Activated CD4-positive, alpha-beta T cell treated with anti-CD3 and anti-CD28 coated beads, Interleukin-2, amount 10 ng/mL, durations not matched to agents 7 days and 5 days (primary cell): ENCODE measurements at places on chromosomes 4 and X. TPM values are rescaled to one million over a fixed set of nuclear protein-coding genes. Genes with fewer than 3 reads are reported as not detected.

- H3K4me1 ChIP-seq: no peaks in the 10 kb centered on the region
- no peak overlapping the region for H3K27ac ChIP-seq
- no peak overlapping the region for H3K4me3 ChIP-seq
- no peaks in the 10 kb centered on the region for H3K27me3 ChIP-seq
Observed at GRCh38 chrX:103877571-103877970, 45.5 kb upstream of the RAB9B start.

Gene ARAP2
- total RNA-seq: 35.8 TPM

DNA sequence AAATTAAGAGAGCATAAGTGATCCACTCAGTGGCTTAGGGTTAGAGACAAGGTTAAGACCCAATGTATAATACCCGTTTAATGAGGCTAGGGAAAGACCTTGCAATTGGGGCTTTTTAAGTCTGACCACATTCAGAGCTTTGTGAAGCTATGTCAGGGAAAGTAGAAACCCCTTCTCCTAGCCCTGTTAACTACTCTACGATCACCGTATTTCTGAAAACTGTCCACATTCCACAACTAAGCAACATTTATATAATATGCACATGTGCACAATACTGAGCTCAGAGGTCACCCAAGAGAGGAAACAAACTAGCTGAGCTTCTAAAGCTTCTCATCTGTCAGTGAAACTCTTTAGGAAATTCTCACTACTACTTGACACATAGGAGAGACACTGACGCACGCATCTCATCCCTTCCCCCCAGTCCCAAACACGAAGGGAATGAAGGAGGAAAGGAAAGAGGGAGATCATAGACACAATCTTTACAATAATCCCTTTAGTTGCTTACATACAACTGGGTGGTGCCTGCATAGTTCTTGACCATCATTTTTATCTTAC, 56.2 kb downstream of the METTL14 start:
- DNase-seq: no peak
- H3K36me3 ChIP-seq: peaks cover 29% of the 10 kb centered on the region
- H3K4me1 ChIP-seq: no peaks in the 10 kb centered on the region
- H3K27ac ChIP-seq: no peak overlapping the region
- no peaks in the 10 kb centered on the region for H3K27me3 ChIP-seq
- no peak overlapping the region for H3K4me3 ChIP-seq

DNA sequence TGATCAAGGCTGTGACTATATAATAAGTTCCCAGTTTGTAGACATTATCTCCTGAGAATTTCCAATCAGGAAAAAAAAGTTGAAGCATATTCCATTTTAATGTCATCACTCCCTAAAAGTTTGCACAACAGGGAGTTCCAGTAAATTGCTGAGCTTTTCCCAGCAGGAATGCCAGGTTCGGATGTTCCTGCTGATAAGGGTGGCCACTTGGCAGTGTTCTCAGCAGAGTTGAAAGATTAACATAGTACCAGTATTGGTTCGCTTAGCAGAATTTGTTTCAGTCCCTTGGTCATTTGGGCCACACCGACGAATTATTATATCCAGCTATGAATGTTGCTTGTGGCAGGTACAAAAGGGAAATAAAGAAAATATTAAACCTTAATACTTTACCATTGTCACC, 5.2 kb upstream of the CXCL2 start:
- peaks cover 38% of the 10 kb centered on the region for H3K27me3 ChIP-seq
- no peak overlapping the region for H3K27ac ChIP-seq
- no peak for DNase-seq
- no peak overlapping the region for H3K4me3 ChIP-seq
- H3K36me3 ChIP-seq: no peaks in the 10 kb centered on the region

DNA sequence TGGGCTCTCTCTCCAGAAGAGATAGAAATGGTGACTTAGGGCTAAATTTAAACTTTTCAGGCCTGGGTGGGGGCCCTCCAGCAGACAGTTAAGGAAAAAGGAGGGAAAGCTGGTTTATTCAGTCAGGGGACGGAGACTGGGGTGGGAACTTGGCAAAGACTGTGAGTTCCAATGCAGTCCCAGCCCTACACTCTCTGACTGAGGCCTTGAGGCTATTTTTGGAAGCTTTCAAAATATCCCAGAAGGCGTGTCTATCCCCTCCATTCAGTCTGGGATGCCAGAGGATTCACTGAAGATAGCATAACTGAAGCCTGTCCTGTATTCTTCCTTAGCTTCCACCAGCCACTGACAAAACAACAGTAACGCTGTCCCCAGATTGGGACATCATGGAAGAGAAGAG, 32.1 kb upstream of the MSN start:
- no peaks in the 10 kb centered on the region for H3K27me3 ChIP-seq
- H3K4me3 ChIP-seq: no peak overlapping the region
- no peaks in the 10 kb centered on the region for H3K4me1 ChIP-seq
- no peak overlapping the region for H3K27ac ChIP-seq
- no peak for DNase-seq
- H3K36me3 ChIP-seq: no peaks in the 10 kb centered on the region

- no peaks in the 10 kb centered on the region for H3K36me3 ChIP-seq
- peaks cover 12% of the 10 kb centered on the region for H3K27me3 ChIP-seq
- no peaks in the 10 kb centered on the region for H3K4me1 ChIP-seq
- no peak for DNase-seq
- no peak overlapping the region for H3K27ac ChIP-seq
Observed at GRCh38 chr4:109216085-109216696, 86.3 kb downstream of the COL25A1 start.

- H3K4me3 ChIP-seq: no peak overlapping the region
- peaks cover 6% of the 10 kb centered on the region for H3K4me1 ChIP-seq
- no peak overlapping the region for H3K27ac ChIP-seq
- H3K27me3 ChIP-seq: peaks cover 48% of the 10 kb centered on the region
Observed at GRCh38 chr4:6470502-6471306, 1.7 kb downstream of the PPP2R2C start.

Gene FAT4
- total RNA-seq: not detected

GRCh38 chr4:110344165-110344564, 131.8 kb upstream of the ENPEP start:
- no peaks in the 10 kb centered on the region for H3K4me1 ChIP-seq
- no peaks in the 10 kb centered on the region for H3K36me3 ChIP-seq
- no peak for DNase-seq
- peaks cover 17% of the 10 kb centered on the region for H3K27me3 ChIP-seq

- H3K27me3 ChIP-seq: peaks cover 6% of the 10 kb centered on the region
- H3K4me3 ChIP-seq: no peak overlapping the region
- peaks cover 8% of the 10 kb centered on the region for H3K4me1 ChIP-seq
Observed at GRCh38 chr4:84573385-84574068, 9.4 kb upstream of the CDS1 start.

- peaks cover 51% of the 10 kb centered on the region for H3K4me1 ChIP-seq
- peak; percentile 76 for DNase-seq
- no peaks in the 10 kb centered on the region for H3K36me3 ChIP-seq
- peak overlapping the region; percentile 93 for H3K27ac ChIP-seq
Observed at GRCh38 chrX:39859991-39860861, 237.5 kb downstream of the BCOR start.

DNA sequence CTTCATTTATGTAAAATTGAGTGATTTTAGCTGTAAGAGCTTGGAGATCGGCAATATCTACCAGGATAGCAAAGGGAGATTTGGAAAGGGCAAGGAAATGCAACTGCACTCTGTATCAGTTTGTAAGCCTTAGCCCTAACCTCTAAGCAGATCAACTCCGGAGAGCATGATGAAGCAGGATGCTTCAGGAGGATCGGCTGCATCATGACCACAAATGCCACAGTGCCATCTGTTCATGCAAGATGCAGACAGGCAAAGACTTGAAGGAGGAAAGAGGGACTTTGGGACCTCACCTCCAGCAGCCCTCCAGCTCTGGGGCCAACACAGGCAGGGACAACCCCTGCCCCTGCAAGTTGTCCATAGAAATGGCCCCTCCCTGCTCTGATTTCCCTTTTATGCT, 377.6 kb upstream of the GATB start:
- H3K4me3 ChIP-seq: no peak overlapping the region
- H3K36me3 ChIP-seq: peaks cover 5% of the 10 kb centered on the region
- peak; percentile 71 for DNase-seq
- H3K4me1 ChIP-seq: peaks cover 35% of the 10 kb centered on the region

DNA sequence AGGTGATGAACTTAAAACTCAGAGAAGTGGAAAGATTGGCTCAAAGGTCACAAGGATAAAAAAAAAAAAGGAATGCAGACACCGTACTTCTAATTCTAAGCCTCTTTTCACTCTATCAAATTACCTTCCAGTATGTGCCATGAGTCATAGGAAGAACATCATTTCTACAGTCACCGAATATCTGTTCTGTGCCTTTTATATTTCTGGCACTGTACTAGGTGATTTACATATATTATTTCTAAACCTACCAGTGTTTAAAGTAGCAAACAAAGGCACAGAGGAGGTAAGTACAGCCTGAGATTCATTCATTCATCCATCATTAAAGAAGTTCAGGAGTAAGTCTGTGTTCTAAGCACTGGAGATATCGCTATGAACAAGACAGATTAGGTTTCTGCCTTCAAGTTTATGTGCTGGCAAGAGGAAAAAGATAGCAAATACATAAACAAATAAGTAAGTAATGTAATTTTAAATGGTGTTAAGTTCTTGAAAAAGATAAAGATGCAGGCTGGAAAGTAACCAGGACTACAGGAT, 65.3 kb downstream of the PALLD start:
- H3K27ac ChIP-seq: no peak overlapping the region
- peaks cover 13% of the 10 kb centered on the region for H3K27me3 ChIP-seq
- no peak overlapping the region for H3K4me3 ChIP-seq
- no peaks in the 10 kb centered on the region for H3K36me3 ChIP-seq
- no peaks in the 10 kb centered on the region for H3K4me1 ChIP-seq
- no peak for DNase-seq

DNA sequence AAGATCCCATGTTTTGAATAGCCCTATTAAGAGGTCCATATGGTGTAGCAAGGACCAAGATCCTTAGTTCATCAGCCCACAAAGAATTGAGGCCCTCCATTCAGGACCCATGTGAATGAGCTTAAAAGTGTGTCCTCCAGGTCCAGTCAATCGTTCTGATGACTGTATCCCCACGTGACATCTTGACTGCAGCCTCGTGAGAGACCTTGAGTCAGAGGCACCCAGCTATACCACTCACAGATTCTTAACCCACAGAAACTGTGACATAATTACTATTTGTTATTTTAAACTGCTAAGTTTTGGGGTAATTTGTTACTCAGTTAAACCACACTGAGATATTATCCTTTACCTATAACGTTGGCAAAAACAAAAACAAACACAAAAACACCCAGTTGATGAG, 62.4 kb downstream of the ZNF182 start:
- peaks cover 4% of the 10 kb centered on the region for H3K4me1 ChIP-seq
- H3K36me3 ChIP-seq: no peaks in the 10 kb centered on the region
- DNase-seq: no peak
- no peaks in the 10 kb centered on the region for H3K27me3 ChIP-seq
- no peak overlapping the region for H3K4me3 ChIP-seq

Gene GAGE12G
- total RNA-seq: not detected

DNA sequence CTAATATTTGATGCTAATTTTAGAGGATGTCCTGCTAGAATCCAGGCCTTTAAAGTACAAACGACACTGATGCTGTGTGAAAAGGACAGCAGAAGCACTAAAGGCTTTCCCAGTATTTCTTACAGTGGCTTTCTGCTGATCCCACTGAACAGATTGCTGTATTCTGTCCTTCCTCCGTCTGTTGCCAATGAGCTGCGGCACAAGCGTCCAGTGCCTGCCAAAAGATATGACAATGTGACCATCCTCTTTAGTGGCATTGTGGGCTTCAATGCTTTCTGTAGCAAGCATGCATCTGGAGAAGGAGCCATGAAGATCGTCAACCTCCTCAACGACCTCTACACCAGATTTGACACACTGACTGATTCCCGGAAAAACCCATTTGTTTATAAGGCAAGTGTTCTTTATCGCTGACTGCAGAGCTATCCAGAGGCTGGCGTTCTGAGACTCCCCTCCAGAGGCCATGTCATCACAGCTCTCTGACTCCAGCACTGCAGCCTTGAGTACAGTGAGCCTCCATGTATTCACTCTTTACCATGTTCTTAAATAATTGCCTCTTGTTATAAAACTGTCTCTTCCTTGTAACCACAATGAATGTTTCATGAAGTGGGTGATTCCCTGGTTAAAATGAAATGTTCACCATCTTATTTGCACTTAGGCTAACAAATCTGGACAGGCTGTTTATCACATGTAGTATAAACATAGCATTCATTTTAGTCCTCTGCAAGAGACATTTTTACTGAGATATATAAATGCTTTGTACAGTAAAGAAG, 43.6 kb downstream of the GUCY1B1 start:
- H3K4me1 ChIP-seq: no peaks in the 10 kb centered on the region
- no peak overlapping the region for H3K4me3 ChIP-seq

- no peaks in the 10 kb centered on the region for H3K4me1 ChIP-seq
- no peaks in the 10 kb centered on the region for H3K27me3 ChIP-seq
- no peak overlapping the region for H3K27ac ChIP-seq
- no peak for DNase-seq
- H3K4me3 ChIP-seq: no peak overlapping the region
Observed at GRCh38 chr4:59500103-59500502, 1700.0 kb upstream of the ADGRL3 start.

GRCh38 chrX:119757979-119758730, at the start of gene SOWAHD:
Gene SOWAHD, plus strand, starts transcription at chrX:119758588. Its CDS starts 80 bp downstream, at chrX:119758668.
- peak within 1 kb of the TSS; percentile 74 for H3K4me3 ChIP-seq
- H3K4me1 ChIP-seq: peaks cover 61% of the 10 kb centered on the region
- no peaks in the 10 kb centered on the region for H3K36me3 ChIP-seq

Gene SCML1
- total RNA-seq: 6.1 TPM

GRCh38 chr4:57195622-57196021, 85.4 kb upstream of the IGFBP7 start:
- H3K4me3 ChIP-seq: no peak overlapping the region
- no peak for DNase-seq
- peaks cover 31% of the 10 kb centered on the region for H3K27me3 ChIP-seq

- DNase-seq: peak; percentile 38
- peaks cover 20% of the 10 kb centered on the region for H3K4me1 ChIP-seq
- H3K27me3 ChIP-seq: peaks cover 7% of the 10 kb centered on the region
- peak overlapping the region; percentile 71 for H3K4me3 ChIP-seq
Observed at GRCh38 chrX:275967-276580, 5.1 kb upstream of the PLCXD1 start.

DNA sequence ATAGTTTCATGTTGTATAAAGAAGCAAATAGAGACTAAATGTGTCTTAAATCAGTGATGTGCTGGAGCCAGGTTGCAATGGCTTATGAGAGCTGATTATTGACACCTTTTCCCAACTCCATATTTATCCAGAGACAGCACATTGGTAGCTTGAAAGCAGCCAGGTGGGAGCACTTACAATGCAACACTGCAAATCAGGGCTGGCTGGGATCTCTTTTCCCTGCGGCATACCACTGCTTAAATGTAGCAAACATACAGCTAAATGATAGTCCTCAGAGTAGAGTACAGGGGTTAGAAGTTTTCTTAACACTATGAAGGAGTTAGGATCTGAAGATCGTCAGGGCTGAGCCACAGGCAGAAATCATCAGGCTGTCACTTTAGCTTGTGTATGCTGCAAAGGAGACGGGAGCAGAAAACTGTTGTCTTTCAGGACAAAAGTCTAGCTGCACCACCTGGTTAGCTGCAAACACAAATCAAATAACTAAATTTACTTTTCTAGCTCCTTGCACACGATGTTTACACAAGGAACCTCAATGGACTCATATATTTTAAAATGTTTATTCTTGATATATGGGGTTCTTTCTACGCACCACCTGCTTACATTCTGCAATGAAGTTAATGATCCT, 527.3 kb downstream of the TLL1 start:
- no peak overlapping the region for H3K4me3 ChIP-seq
- H3K36me3 ChIP-seq: no peaks in the 10 kb centered on the region
- no peaks in the 10 kb centered on the region for H3K27me3 ChIP-seq

GRCh38 chr4:53656421-53656981, 65.2 kb upstream of the LNX1 start:
- H3K4me1 ChIP-seq: no peaks in the 10 kb centered on the region
- H3K36me3 ChIP-seq: no peaks in the 10 kb centered on the region
- DNase-seq: no peak
